ENCODE measurements at places on chromosomes 4 and X. TPM values are rescaled to one million over a fixed set of nuclear protein-coding genes. Genes with fewer than 3 reads are reported as not detected.
A peak's percentile ranks its signal among the peaks of the same experiment; 100 is the strongest.

- DNase-seq = no peak
These were observed 51.5 kb downstream of the HMGB2 start for GRCh38 chr4:173282626-173283025.

- peak; percentile 26 for DNase-seq
These were observed 1.2 kb upstream of the AMER1 start for GRCh38 chrX:64206556-64207162.

Gene EDA
- total RNA-seq = 5.7 TPM

Gene MAGEB1
- total RNA-seq = not detected

Gene ALB
- total RNA-seq = 0.32 TPM

Gene TMPRSS11B
- not detected for total RNA-seq

Gene CXorf65
- total RNA-seq = not detected

Gene FUNDC2
- total RNA-seq = 56.6 TPM

Gene BMX
- total RNA-seq = 4.8 TPM

Gene DDX53
- not detected for total RNA-seq

DNA sequence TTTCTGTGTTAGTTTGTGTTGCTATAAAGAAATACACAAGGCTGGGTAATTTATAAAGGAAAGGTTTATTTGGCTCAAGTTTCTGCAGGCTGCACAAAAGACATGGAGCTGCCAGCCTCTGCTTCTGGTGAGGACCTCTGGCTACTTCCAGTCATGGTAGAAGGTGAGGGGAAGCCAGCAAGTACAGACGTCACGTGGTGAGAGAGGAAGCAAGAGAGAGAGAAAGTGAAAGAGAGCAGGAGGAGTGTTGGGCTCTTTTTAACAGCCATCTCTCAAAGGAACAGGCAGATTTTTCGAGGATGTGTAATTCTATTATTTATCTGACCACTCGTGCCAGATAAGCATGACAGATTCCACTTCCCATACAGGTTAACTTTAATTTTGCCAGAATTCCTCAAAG, 1199.1 kb downstream of the ADGRL3 start:
- no peak for DNase-seq

- no peak for DNase-seq
These were observed 29.6 kb downstream of the AREG start for GRCh38 chr4:74474345-74475090.
